ENCODE measurements at places on chromosomes 7 and 10.
A peak's percentile ranks its signal among the peaks of the same experiment; 100 is the strongest.

GRCh38 chr10:110273474-110273873, 31.2 kb downstream of the SMNDC1 start:
- no peak for DNase-seq

- DNase-seq, result no peak
Measured at GRCh38 chr7:98655611-98656010, 38.5 kb downstream of the NPTX2 start.

- DNase-seq, result peak; percentile 2
Measured at GRCh38 chr7:27171325-27171636, 2.8 kb downstream of the HOXA10 start.

DNA sequence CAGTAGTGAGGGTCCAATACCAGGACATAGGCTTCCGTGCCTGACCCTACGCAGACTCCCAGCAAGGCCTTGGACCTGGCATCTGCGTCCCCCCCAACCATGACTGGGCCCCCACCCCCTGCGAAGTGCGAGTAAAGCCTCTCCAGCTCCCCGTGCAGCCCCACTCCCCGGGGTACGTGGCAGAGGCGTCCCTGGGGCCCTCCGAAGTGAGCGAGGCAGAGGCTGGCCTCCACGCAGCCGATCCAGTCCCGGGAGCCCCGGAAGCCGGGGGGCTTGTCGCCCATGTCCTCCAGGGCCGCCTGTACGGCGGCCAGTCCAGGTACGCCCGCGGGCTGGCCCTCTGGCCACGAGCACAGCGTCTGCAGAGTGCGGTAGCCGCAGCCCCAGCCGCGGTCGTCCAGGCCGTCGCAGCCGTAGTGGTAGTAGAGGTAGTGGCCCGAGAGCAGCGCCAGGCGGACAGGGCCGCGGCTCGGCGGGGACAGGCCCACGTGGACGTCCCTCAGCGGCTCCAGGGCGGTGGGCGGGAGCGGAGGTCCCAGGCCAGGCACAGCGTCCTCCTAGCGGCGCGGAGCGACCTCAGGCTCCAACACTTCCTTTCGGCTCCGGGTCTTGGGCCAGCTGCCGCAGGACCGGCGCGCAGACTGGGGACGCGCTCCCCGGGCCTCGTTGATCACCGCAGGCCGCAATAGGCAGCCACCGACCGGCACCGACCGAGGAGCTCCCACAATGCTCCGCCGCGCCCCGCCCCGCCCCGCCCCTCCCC, at the start of gene UFSP1:
UFSP1 (minus strand) TSS at position 728 of the 763 bp plus-strand sequence; CDS start at position 284, 444 bp downstream.
- DNase-seq, result no peak

DNA sequence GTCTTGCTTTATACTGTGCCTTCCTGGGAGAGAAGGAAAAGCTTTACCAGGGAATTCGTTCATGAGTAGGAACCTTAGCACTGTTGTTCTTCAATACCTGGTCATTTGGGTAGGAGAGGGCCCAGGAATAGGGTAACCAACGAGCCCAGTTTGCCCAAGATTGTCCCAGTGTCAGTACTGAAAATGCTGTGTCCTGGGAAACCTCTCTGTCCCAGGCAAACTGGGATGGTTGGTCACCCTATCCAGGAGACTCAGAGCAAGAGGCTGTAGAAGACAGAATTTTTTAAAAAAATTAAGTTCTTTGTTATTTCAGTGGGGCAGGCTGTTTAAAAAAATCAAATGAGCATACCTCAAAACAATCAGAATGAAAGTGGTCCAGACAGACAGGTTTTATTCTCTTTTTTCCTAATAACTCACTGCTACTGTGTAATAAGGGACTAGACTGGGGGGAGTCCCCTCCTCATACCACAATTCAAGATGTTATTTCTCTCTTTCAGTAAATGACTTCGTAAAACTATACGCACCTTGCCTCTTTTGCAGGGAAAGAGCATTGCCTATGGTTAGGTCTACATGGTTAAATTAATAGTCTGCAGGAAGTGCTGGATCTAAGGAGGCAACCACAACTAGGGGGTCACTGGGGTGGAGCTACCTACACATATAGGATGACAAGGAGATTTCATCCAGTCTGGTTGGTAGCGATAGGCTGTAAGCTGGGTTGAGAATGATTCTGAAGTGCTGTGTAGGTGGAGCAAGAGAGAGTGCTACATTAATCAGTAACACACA, 41.1 kb upstream of the FAM133B start:
- no peak for DNase-seq

GRCh38 chr7:33278095-33278494, 148.7 kb downstream of the BBS9 start:
- DNase-seq, result no peak

- no peak for DNase-seq
Measured at GRCh38 chr10:124341768-124342135, 77.0 kb downstream of the OAT start.

- no peak for DNase-seq
Measured at GRCh38 chr7:5212633-5213285, 22.7 kb downstream of the WIPI2 start.

DNA sequence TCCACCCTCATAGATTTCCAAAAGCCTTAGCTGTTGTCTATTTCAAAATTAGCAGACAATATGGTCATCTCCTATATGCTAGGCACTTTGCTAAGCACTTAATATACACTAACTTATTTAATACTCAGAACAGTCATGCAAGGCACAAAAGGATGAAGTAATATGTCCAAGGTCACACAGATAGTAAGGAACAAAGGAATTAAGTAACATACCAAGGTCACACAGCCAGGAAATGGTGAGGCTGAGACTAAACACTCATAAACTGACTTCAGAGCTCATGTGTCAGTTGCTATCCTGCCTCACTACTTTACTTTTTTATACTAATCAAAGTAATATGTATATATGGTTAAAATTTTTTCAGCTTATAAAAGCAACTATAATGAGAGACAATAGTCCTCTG, 23.6 kb upstream of the HIBADH start:
- no peak for DNase-seq

DNA sequence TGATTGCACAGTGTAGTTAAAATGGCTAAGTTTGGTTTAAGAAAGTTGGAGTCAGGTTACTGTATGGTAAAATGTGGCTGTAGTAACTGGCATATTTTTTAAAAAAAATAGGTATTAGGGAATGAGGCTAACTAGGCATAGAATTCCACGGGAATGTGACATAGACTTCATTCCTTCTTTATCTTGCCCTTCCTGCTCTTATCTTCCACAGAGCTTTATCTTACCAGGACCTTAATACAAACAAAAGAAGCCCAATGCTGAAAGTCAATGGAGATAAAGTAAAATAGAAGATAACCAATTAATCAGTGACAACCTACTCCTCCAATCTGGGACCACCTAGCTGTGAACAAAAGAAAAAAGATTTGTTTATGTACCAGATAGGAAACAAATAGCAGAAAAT, 58.1 kb downstream of the TET1 start:
- DNase-seq, result no peak

GRCh38 chr10:50216894-50217293, 34.4 kb downstream of the ASAH2 start:
- DNase-seq, result no peak

DNA sequence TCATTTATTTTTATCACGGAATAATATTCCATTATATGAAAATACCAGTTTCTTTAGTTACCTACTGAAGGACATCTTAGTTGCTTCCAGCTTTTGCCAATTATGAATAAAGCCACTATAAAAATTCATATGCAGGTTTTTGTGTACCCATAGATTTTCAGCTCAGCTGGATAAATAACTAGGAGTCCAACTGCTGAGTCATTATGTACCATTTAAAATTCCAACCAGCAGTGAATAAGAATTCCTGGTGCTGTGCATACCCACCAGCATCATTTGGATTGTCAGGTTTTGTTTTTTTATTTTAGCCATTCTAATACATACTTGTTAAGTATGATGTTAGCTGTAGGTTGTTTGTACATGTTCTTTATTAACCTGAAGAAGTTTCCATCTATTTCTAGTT, 14.5 kb downstream of the FAM24B start:
- no peak for DNase-seq

DNA sequence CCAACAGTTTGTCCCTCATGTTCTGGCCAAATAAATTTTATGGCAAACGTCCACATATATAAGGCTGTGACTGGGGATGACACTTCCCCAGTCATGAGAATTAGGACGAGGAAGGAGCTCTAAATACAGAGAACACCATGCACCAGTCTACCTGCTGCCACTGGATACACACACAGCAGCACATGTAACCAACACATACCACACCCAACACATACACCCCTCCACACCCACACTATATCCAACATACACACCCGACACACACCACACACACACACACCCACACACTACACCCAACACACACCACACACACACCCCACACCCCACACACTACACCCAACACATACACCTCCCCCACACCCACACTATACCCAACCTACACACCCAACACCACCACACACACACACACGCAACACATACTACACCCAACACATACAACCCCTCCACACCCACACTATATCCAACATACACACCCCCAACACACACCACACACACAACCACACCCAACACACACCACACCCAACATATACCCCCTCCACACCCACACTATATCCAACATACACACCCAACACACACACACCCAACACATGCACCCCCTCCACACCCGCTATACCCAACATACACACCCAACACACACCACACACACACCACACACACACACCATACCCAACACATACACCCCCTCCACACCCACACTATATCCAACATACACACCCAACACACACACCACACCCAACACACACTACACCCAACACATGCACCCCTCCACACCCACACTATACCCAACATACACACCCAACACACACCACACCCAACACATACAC, 74.1 kb downstream of the HIPK2 start:
- DNase-seq, result no peak

DNA sequence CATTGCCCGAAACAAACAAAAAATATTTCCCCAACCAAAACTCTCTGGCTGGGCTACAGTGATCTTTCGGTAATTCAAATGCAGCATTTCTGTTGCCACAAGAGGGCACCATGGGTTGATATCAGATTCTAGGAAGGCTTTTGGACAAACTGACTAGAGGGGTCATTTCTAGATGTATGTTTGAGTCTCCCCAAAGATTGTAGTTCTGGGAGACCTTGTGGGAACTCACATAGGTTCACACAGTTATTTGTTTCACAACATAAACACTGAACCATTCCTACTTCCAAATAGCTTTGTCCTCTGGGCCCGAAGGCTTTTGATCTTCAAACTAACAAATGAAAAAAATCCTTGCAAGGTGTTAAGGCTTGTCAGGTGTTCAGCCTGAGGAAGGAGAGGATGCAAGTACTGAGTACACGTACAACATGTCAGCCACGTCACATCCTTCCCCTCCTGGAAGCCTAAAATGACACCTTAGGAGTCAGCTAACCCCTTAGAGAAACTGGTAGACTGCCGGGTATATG, 37.0 kb upstream of the IL15RA start:
- peak; percentile 26 for DNase-seq

DNA sequence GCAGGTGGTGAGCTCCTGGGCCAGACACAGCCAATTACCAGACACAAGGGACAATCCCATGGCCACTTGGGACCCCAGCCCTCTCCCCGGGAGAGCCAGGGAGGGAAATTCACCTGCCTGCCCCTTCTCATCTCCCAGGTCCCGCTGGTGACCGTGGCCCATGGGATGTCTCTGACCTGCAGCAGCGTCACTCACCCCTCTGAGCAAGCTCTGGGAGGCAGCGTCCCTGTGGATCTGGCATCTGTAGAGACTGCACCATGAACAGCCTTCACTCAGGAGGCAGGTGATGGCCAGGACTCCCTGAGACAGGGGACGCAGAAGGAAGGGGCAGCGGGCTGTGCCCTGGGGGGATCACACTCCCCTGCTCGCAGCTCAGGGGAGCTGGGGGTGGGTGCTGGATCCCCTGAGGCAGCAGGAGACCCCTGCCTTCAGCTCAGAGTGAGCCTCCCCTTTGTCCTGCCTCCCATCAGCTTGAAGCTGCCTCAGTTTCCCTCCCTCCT, 90.8 kb downstream of the FOXL3 start:
- no peak for DNase-seq

DNA sequence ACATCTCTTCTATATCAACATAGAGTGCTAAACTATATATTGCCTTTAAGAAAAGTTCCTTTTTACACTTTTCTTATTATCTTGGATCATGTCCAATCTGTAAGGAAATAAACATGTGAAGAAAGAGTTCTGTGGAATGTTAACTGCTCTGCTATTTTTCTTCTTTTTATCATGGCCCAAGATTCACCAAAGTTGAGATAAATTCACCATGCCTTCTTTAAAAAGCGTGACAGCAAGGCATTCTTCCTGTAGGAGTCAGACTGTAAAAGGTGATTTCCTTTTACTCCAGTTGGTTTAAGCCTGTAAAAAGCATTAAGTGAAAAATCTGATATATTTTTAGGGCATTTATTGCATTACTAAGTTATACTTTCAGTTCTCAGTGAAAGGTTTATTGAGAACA, 165.7 kb upstream of the FZD1 start:
- no peak for DNase-seq

- DNase-seq, result no peak
Measured at GRCh38 chr10:110558041-110558440, 9.5 kb upstream of the SMC3 start.

DNA sequence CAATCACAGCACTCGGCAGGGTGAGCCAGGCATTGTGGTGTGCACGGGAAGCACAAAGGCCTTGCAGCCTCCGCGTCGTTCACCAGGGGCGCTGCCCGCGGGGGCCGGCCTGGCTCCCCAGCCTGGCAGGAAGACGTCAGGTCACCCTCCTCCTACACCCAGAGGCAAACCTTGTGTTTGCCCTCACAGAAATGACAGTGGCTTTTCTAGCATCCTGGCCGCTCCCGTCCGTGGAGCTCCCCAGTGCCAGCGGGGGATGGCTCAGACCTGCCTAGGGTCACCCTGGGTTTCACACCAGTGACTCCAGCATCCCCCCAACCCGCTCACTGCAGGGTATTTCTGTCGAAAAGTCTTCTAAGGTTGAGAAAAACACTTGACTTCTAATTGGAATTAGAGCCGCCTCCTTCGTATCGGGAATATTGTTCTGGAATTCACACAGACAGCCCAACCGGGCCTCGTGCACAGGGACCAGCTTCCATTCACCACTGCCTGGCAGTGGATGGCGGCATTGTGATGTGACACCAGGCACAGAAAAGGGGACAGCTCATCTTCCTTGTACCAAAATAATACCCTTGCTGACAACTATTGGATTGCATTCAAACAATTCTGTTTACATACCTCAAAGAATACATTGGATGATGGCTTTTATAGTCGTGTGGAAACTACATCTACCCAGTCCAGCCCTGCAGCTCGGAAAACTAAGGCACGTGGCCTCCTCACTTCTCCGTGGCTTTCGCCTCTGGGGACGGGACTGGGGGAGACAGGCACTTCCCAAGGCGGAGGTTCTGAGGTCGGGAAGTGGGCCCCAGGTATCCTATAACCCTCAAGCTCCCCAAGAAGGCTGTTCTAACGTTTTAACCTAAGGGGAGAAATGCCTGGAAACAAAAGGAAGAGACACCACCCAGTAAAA, 109.0 kb downstream of the EBF3 start:
- no peak for DNase-seq

DNA sequence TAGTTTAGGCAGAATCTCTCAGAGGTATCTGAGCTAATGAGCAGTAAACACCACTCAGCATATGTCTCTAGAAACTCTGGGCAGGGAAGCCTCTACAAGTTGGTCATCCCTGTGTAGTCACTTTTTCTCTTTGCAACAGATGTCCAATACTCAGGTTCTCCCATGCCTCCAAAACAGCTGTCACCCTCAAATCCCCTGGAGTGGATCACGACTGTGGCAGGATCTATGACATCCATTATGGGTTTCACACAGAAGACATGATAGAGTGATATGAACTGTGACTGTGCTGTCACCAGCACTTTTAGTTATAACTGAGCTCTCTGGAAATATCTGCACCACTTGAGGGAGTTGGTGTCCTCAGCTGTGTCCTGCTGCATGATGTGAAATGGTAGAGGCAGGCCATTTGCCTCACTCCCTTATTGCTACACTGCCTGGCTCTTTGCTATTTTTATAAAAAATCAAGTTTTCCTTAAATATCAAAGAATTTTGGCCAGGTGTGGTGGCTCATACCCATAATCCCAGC, 24.1 kb upstream of the ZNRF2 start:
- DNase-seq, result no peak

Measured in BE2C (cell line).